PC-9 (cell line): ENCODE measurements at places on chromosomes 1 and 21. TPM values are rescaled to one million over a fixed set of nuclear protein-coding genes. Genes with fewer than 3 reads are reported as not detected.

GRCh38 chr1:21270086-21270689, 20.1 kb downstream of the ECE1 start:
- no peak for DNase-seq

- DNase-seq, result no peak
Observed at GRCh38 chr1:224696891-224697765, 81.0 kb downstream of the CNIH3 start.

GRCh38 chr1:19730793-19731192, 66.1 kb downstream of the HTR6 start:
- DNase-seq, result no peak

DNA sequence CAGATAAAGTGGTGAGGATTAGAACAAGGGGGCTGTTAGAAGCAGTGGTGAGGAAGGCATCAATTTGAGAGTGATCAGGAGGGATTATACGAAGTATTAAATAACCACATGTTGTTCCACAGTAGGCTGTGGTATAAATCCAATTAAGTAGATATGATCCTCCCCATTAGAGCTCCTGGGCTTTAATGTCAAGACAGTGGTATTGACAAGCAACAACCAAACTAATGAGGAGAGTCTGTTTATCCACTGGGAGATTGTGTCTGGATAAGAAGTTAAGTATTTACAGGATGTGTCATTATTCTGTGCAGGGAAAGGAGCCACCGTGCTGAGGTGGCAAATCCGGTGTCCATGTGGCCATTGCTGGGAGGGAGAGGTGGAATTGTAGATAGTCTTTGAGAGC, 5.8 kb downstream of the ACTN2 start:
- DNase-seq, result no peak

GRCh38 chr21:39518055-39518846, 66.5 kb downstream of the SH3BGR start:
- peak; percentile 38 for DNase-seq

GRCh38 chr1:119286587-119287181, 81.9 kb upstream of the HAO2 start:
- peak; percentile 11 for DNase-seq

DNA sequence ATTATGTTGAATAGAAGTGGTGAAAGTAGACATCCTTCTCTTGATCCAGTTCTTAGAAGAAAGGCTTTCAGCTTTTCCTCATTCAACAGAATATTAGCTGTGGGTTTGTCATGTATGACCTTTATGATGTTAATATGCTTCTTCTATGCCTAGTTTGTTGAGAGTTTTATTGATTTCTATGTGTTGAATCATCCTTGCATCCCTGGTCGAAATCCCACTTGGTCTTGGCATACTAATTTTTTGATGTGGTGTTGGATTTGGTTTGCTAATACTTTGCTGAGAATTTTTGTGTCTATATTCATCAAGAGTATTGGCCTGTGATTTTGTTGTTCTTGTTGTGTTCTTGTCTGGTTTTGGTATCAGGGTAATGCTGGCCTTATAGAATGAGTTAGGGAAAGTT, 20.9 kb downstream of the CD55 start:
- DNase-seq, result no peak

DNA sequence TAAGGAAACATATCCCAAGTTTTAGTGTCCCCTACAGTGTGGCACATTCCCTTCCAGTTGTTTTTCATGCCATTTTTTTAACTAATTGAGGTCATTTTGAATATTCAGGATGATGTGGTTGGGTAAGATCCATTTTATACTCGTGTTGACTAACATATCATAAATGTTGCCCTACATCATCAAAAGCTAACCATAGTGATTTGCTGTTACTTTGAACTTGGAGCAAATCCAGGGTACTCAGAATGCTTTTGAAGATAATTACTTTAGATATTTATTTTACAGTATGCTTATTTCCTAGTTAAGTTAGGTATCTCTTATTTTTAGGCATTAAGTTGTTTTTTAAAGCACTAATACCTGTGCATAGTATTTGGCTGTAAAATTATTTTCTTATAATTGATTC, 57.8 kb downstream of the DYRK1A start:
- DNase-seq, result no peak

DNA sequence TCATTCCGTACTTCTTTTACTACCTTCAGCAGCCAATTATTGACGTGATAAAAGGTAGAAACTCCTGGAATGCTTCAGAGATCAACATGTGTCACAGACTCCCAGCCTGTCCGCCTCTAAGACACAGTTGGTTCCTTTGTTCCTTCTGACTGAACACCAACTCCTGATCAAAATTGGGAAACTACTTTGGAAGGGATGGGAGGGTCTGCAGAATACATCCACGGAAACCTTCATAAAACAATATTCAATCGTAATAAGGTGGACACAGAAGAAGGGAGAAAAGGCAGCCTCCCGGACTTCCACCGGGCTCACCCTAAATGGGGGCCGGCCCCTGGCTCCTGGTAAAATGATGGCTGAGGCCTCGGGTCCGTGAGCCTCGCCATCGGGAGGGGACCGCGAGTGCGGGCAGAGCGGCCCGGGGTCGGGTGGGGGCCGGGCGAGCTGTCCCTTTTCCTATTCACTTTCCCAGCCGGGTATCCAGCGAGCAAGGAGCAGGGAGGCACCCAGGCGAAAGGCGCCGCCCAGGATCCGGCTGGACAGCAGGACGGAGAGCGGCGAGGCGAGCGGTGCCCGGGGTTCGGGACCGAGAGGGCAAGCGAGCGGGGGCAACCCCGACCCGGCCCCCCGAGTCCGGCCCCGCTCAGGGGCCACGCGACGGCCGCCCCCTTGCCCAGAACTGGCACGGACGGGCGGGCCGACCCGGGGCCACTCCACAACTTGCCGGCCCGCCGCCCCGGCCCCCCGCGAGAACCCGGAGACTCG, 805 bp downstream of the NRIP1 start:
- no peak for DNase-seq

DNA sequence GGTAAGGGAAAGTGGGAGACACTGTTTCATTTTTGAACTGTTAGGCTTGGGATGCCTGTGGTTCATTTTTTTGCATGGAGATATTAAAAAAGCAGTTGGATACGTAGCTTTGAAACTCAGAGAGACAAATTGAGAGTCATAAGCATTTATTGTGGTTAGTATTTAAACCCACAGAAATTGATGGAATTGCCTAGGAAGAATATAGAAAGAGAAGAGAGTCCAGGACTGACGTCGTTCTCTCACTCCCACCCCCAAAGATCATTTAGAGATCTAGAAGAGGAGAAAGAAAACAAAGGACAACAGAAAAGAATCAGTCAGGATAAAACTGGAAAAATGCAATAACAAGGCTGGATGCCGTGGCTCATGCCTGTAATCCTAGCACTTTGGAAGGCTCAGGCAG, 73.2 kb upstream of the BMP8A start:
- DNase-seq, result no peak

Gene FMO1
- total RNA-seq, result not detected in 2 replicates

Gene ATP1A2
- total RNA-seq, result 1.1 TPM in 2 replicates

Gene CLDN17
- total RNA-seq, result not detected in 2 replicates

Gene SUSD4
- 2.0 and 3.2 TPM in 2 replicates for total RNA-seq

Gene U2AF1
- total RNA-seq, result 33.5 and 48.8 TPM in 2 replicates

Gene RASAL2
- 47.8 and 54.1 TPM in 2 replicates for total RNA-seq

Gene DCST1
- total RNA-seq, result 0.22 and 0.43 TPM in 2 replicates
